Hematopoietic multipotent progenitor cell treated with erythropoietin and hydrocortisone succinate and interleukin-3 and kit ligand, for 15 days (in vitro differentiated cells): ENCODE measurements at places on chromosomes 16 and 17.
A peak's percentile ranks its signal among the peaks of the same experiment; 100 is the strongest.

- DNase-seq = no peak
These were observed 122.4 kb upstream of the WSCD1 start for GRCh38 chr17:5947701-5948180.

GRCh38 chr16:58127033-58127556 lies 2.1 kb downstream of the CFAP20 start:
- peak; percentile 50 for DNase-seq

DNA sequence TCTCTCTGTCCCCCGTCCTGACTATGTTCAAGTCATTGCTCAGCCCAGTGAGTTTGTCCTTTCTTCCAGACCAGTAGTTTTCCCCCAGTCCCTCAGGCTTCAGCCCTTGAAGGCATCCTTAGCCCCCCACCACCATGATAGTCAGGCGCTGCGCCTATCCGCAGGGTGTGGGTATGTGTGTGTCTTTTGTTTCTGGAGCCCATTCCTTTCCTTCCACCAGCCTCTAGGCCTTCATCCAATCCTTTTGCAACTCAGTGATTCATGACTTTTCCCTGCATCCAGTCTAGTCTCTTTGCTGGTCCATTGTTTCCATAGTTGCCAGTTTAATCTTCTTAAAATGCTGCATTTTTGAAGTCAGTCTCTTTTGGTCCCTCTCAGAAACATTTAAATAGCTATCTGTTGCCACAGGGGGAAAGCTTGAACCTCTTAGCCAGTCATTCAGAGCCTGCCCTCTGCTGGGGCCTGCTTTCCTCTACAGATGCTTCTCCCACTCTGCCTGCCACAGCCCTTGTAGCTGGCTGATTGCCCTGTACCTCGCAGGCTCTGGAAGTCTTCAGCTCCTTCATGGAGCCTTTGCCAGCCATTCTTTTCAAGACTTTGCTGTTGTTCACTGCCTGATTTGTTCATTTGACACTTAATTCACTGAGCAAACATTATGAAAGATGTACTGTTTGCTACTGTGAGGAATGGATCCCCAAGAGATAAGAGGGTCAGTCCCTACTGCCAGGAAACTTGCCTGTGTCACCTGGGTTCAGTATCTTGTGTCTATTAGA lies 55.9 kb upstream of the ADCY7 start:
- DNase-seq = peak; percentile 71

GRCh38 chr17:34201767-34202166 lies 53.3 kb upstream of the CCL2 start:
- no peak for DNase-seq

GRCh38 chr16:85132456-85133289 lies 20.4 kb upstream of the CIBAR2 start:
- no peak for DNase-seq

GRCh38 chr16:88610909-88611812 lies 27.2 kb upstream of the IL17C start:
- no peak for DNase-seq

DNA sequence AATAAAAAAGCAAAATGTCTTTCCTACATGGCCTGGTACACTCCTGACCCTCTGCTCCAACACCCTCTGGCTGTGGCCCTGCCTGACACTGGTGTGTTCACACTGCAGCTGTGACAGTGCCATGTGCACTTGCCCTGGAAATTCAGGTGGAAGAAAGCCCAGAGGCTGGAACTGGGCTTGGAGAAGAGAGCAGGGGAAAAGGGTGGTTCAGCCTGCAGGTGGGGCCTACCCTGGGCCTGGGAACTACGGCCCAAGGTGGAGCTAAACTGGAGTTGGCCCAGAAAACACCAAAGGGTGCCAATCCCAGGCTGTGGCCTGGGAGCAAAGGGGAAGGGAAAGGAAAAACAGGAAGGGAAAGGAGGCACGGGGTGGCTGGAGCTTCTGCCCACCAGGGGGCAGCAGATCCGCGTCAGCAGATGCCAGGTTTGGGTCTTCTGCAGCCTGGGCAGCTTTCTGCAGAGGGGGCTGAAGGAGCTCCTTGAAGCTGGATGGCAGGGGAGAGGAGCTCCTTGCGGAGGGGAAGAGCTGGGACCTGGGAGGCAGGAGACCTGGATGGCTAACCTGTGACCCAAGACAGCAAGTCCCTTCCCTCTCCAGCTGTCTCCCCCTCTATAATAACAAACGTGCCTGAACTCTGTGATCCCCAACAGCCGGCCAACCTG lies 15.4 kb upstream of the CTCF start:
- peak; percentile 75 for DNase-seq

- no peak for DNase-seq
These were observed 151.5 kb upstream of the SDK2 start for GRCh38 chr17:73795730-73796129.

DNA sequence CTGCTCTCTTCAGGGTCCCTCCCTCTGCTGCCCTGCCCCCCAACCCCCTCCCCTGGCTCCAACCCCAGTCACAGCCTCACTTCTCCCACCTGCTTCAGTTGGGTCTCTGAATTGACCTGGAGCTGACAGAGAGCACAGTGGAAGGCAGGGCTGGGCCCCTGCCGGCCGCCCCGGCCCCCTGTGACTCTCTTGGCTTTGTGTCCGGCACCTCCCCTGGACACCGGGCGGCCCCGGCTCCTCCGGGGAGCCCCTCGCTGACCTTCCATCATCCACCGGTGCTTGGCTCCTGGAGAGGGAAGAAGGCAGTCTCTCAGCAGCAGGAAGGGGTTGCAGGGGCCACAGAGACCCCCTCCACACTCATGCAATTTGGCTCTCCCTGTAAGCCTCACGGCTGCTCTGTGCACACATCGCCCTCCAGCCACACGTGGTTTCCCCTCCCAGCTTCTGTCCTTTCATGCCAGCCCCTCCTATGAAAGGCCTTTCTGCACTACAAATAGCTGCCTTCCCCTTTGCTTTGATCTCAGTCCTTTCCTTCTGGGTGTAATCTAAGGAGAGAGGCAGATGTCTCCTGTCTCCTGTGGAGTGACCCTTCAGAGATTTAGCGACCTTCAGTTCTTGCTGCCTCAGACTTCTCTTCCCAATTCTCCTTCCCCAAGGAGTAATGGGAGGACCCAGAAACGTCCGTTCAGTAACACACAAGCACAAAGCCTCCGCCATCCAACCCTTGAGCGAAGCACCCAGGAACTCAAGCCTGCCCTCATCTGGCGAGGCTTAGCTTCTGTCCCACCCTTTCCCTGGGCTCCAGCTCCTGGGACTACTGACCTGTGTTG lies 8.3 kb downstream of the NKIRAS2 start:
- no peak for DNase-seq

- DNase-seq = no peak
These were observed 60.8 kb downstream of the MSI2 start for GRCh38 chr17:57317079-57317478.
